Putamen (tissue), 1 donor: ENCODE measurements at places on chromosomes 5 and 9.
A peak's percentile ranks its signal among the peaks of the same experiment; 100 is the strongest.

DNA sequence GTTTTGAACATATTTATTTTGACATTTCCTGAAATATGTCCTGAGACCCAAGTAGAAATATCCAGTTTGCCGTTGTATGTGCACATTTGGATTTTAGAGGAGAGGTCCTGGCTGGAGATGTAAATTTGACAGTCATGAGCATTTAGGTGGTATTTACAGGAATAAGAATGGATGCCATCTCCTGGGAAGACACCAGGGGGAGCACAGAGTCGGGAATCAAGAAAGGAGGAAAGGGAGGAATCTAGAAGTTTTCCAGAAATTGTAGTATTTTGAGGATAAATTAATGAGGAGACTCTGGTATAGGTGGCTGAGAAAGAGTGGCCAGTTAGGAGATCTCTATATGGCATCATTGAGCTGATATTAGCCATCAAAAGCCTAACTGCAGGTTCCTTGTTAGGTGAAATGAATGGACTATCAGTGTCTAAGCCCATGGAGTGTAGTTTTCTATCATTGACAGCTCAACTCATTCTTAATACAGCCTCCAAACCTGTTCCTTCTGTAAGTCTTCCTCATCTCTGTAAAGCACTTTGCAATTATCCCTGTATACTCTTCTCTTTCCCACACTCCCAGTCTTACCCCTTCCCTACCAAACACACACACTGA is 7.2 kb downstream of the GAPT start:
- DNase-seq = peak; percentile 11

DNA sequence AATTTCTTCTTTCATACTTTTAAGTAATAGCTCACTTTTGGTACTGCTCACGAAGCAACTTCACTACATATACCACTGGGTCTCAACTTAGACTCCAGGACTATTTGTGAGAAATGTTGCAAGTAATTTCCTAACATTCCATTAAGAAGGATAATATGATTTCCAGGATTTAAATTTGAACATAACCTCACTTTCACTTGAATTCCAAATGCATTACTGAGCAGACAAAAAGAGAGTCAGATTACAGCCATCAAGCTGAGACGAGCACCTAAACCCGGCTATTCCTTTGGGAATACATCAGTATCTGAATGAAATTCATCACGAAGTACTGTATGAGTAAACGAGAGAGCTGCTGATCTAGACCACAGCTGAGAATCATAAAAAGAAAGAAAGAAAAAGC is 47.3 kb downstream of the LIFR start:
- DNase-seq = no peak

DNA sequence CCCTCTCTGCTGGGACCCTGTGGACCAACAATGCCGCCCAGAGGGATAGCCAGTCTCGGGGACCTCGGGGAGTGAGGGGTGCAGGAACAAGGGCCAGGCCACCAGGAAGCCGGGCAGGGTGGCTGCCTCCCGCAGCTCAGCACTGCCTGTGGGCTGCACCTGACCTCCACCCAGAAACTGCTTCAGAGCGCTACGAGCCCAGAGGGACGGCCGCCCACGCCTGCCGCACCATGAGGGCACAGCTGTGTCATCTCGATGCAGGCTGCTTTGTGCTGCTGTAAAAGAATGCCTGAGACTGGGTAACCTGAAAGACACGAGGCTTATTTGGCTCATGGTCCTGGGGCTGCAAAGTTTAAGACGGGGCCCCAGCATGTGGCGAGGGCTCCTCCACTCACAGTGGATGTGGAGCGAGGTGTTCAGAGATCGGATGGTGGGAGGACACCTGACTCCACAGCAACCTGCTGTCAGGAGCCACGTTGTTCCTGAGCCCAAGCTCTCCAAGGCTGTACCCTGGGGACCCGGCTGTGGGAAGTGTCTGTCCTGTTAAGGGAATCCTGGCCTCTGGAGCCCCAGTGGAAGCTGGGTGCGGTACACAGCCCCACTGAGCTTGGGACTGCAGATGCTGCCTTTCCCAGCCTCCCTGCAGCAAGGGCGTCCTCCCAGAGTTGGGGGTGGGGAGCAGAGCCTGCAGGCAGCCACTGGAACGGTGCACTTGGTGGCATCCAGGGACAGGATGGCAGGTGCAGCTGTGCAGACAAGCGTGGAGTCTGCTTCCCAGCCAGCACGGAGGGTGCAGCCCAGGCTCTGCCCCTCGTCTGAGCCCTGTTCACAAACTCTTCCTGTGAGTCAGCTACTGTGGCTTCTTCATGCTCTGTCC is 11.8 kb upstream of the ZDHHC11 start:
- DNase-seq = peak; percentile 28

- no peak for DNase-seq
Observed at GRCh38 chr5:180471866-180472265, 22.3 kb upstream of the CNOT6 start.

- DNase-seq = no peak
Observed at GRCh38 chr5:37112383-37112991, 136.7 kb downstream of the CPLANE1 start.

- no peak for DNase-seq
Observed at GRCh38 chr5:157372472-157372822, 87.6 kb upstream of the NIPAL4 start.
